Lung microvascular endothelial cell (primary cell): ENCODE measurements at places on chromosomes 2 and 18. TPM values are rescaled to one million over a fixed set of nuclear protein-coding genes. Genes with fewer than 3 reads are reported as not detected.

- peak; percentile 6 for DNase-seq
Measured at GRCh38 chr2:122003196-122003940, 247.9 kb downstream of the TSN start.

GRCh38 chr2:22198381-22199283 is 1074.9 kb downstream of the TDRD15 start:
- DNase-seq, result no peak

DNA sequence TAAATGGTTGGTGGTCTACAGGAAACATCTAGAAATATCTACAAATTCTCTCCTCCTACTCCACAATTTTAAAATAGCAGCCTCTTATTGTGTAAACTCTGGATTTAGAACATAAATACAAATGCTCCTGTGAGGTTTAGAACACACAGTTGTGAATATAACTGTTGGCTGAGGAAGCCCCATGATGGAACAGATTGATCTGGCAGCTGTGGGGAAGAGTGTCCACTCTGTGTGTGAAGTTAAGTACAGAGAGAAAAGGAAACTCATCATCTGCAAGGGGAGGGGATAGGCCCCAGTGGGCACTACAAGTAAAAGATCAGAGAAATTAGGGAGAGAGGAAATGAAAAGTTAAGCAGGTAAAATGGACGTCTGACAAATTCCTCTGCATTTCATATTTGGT is 422.7 kb upstream of the FSHR start:
- no peak for DNase-seq

DNA sequence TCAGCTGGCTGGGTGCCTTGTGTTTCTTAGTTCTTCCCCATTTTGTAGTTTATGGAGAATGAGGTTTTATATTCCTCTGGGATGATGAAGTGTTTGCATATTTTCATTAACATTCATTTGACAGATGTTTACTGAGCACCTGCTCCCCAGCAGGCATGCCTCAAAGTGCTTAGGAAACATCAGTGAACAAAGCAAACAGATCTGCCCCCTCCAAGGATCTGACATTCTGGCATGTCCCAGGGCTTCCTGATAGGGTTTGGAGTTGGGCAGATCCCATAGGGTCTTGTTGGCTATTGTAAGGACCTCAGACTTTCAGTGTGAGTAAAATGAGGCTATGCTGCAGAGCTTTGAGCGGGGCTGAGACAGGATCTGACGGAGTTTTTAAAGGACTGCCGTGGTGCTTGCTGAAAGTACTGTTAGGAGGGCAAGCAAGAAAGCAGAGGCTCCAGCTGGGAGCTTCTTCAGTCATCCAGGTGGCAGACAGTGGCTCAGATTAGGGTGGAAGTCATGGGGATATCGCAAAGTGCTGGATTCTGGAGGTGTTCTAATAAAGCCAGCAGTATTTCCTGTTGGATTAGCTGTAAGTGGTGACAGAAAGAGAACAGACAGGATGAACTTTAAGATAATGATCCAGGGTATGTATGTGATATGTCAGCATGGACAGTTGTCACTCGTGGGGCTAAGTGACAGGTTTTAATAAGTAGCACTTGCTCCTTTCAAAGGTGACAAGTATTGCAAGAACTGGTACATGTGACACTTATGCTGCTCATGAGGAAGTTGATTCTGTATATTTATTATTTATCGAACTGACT is 11.3 kb upstream of the IAH1 start:
- DNase-seq, result no peak

DNA sequence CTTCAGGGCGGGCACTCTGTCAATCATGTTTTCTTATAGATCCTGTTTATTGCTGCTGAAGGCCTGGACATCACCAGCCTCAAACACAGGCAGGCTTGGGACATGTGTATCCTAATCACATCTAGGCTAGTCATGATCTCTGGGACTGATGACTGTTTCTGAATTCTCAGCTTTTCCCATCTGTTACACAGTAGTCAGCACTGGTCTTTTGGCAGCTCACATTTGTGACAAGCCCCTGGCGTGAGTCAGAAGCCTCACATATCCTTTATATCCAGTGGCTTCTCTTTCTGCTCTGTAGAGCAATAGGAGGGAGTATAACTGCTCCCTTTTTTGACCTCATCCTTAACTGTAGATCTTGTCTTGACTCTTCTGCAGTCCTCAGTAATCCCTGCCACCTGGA is 4.5 kb downstream of the SEMA4F start:
- DNase-seq, result peak; percentile 5

DNA sequence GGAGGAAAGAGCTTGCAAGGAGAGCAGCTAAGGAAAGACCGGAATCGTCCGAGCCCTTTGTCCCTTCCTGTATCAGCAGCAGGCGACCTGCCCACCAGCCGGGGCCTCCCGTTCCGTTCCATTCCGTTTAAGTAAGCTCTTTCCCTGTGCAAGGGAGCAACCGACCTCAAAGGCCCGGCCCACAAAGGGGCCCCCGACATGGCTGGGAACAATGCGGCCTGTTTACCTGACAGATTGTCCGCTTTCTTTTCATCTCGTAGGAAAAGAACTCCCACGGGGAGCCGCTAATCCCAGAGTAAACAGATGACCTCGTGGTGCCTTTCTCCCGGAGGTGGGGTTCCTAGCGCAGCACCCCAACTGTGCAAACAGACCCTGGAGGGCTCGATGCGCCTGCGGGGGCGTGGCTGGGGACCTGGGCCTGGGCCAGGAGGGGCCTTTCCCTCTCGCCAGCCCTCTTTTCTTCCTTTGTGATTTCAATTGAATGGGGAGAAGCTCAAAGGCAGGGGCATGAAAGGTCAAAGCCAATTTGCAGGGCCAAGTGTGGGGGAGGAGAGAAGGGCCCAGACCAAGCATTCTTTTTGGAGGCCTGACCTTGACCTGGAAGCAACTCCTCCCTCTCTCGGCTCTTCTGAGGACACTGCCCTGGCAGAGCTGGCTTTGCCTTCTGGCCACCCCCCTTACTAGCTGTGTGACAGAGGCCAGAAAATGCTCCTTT is 120.2 kb downstream of the INHBB start:
- no peak for DNase-seq

DYSF gene
- total RNA-seq, result 48.8 and 96.5 TPM in 2 replicates

DNA sequence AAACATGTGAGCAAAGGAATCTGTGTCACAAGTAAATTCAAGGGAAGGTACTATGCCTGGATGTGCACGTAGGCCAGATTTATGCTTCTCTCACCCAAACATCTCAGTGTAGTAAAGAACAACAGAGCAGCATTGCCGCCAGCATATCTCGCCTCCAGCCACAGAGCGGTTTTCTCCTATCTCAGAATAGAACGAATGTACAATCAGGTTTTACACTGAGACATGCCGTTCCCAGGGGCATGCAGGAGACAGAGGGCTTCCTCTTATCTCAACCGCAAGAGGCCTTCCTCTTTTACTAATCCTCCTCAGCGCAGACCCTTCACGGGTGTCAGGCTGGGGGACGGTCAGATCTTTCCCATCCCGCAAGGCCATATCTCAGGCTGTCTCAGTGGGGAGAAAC is 175.3 kb downstream of the RPIA start:
- DNase-seq, result no peak

- no peak for DNase-seq
Measured at GRCh38 chr2:240392948-240393830, 42.3 kb upstream of the GPC1 start.

- no peak for DNase-seq
Measured at GRCh38 chr18:63240531-63241316, 78.8 kb downstream of the BCL2 start.

STPG4 gene
- total RNA-seq, result 0.20 TPM in 1 of 2 replicates, not detected in the other

SDC1 gene
- 0.40 and 1.7 TPM in 2 replicates for total RNA-seq

PTPRN gene
- total RNA-seq, result not detected in 2 replicates
